ENCODE measurements at places on chromosomes 7 and 10. TPM values are rescaled to one million over a fixed set of nuclear protein-coding genes. Genes with fewer than 3 reads are reported as not detected.
A peak's percentile ranks its signal among the peaks of the same experiment; 100 is the strongest.

- H3K27me3 ChIP-seq = no peaks in the 10 kb centered on the region
- no peak for DNase-seq
- H3K27ac ChIP-seq = no peak overlapping the region
- H3K4me1 ChIP-seq = peaks cover 16% of the 10 kb centered on the region
- H3K4me3 ChIP-seq = no peak overlapping the region
Observed at GRCh38 chr7:149856583-149856982, 17.2 kb upstream of the ATP6V0E2 start.

DNA sequence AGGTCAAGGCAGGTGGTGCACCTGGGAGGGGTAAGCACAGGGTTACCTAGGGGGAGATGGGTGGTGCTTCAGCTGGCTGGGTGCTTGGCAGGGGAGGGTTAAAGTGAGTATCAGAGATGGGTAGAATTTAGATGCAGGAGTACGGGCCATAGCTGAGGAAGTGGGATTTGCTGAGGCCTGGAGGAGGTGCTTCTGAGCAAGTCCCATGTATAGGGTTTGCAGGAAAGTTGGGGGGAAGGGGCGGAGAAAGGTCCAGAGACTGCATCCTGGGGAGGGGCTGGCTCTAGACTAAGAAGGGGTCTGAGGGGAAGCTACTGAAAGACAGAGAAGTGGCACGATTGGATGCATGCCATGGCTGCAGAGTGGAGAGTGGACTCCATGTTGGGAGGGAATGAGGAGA, 281.6 kb upstream of the ZNF32 start:
- no peak overlapping the region for H3K4me3 ChIP-seq
- no peak for DNase-seq
- no peaks in the 10 kb centered on the region for H3K36me3 ChIP-seq

The MPLKIP gene
- polyA plus RNA-seq = 23.6 TPM

GRCh38 chr10:85612378-85612775, 754.2 kb downstream of the GRID1 start:
- H3K4me1 ChIP-seq = no peaks in the 10 kb centered on the region
- no peak overlapping the region for H3K4me3 ChIP-seq
- DNase-seq = no peak
- H3K36me3 ChIP-seq = no peaks in the 10 kb centered on the region
- H3K27me3 ChIP-seq = no peaks in the 10 kb centered on the region

The CHN2 gene
- polyA plus RNA-seq = 18.2 TPM

The HECW1 gene
- polyA plus RNA-seq = 0.99 TPM

GRCh38 chr7:128039544-128039953, 8.3 kb upstream of the LRRC4 start:
- H3K27me3 ChIP-seq = no peaks in the 10 kb centered on the region
- peaks cover 4% of the 10 kb centered on the region for H3K36me3 ChIP-seq
- H3K4me1 ChIP-seq = no peaks in the 10 kb centered on the region
- no peak overlapping the region for H3K27ac ChIP-seq

The CYP26A1 gene
- polyA plus RNA-seq = 0.99 TPM

The SH2D4B gene
- polyA plus RNA-seq = 0.18 TPM

The SPOCK2 gene
- polyA plus RNA-seq = 3.8 TPM

GRCh38 chr10:50152792-50153272, 85.1 kb downstream of the WASHC2A start:
- peak; percentile 5 for DNase-seq
- no peak overlapping the region for H3K4me3 ChIP-seq
- H3K27ac ChIP-seq = no peak overlapping the region
- peaks cover 6% of the 10 kb centered on the region for H3K27me3 ChIP-seq
- no peaks in the 10 kb centered on the region for H3K36me3 ChIP-seq

The CNTNAP2 gene
- 9.4 TPM for polyA plus RNA-seq

- H3K4me3 ChIP-seq = peak overlapping the region; percentile 94
- peaks cover 2% of the 10 kb centered on the region for H3K27me3 ChIP-seq
- H3K4me1 ChIP-seq = peaks cover 3% of the 10 kb centered on the region
- DNase-seq = peak; percentile 19
- no peak overlapping the region for H3K27ac ChIP-seq
- H3K36me3 ChIP-seq = no peaks in the 10 kb centered on the region
Observed at GRCh38 chr10:94546901-94547185, 1.3 kb downstream of the HELLS start.

DNA sequence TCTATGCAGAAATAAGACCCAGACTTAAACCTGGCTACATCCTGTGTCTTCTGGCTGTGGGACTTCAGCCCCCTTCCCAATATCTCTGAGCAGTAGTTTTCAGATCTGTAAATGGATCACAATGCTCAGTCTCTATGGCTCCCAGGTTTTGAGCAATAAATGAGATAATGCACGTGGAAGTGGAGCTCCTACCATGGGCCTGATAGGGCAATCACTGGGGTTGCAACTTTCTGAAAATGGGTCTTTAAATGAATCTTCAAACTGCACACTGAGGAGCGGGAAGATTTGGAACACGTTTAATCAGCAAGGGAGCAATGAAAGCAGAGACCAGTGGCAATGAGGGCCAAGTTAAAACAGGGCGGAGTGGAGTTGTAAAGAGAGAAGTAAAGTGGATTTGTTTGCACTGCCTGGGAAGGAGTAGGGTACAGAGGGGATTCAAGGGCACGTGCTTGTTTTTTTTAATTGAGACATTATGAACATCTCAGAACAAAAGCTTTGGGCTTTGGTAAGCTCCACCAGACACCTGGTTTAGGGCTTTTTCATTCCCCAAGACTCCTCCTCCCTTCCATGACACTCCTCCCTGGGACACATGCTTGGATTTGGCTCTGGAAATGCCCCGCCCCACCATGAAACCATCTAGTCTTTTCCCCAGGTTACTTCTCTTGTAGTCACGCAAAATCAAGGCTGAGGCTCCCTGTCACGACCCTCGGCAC, 42.7 kb downstream of the PAPSS2 start:
- DNase-seq = peak; percentile 46
- peaks cover 2% of the 10 kb centered on the region for H3K4me1 ChIP-seq
- H3K4me3 ChIP-seq = no peak overlapping the region

DNA sequence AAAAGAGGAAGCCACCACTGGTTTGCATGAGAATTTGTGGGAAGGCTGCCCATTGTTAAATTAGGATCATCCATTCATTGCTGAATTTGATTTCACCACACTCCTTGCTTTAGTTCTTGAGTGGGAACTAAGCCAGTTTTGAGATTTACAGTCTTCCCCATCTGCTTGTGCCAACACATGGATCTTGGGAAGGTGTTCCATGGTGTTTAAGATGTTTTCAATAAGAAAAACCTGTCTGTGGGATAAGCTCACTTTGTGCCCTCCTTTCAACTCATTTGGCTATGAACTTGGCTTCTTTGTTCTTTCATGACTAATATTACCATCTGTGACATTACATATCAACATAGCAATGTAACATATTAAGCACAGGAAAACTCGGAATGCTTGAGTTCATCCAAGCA, 73.2 kb downstream of the INHBA start:
- H3K27ac ChIP-seq = no peak overlapping the region
- no peaks in the 10 kb centered on the region for H3K36me3 ChIP-seq
- no peaks in the 10 kb centered on the region for H3K27me3 ChIP-seq

GRCh38 chr7:33854178-33854577, 51.2 kb upstream of the BMPER start:
- no peaks in the 10 kb centered on the region for H3K27me3 ChIP-seq
- no peaks in the 10 kb centered on the region for H3K36me3 ChIP-seq
- H3K4me1 ChIP-seq = no peaks in the 10 kb centered on the region
- DNase-seq = no peak
- no peak overlapping the region for H3K27ac ChIP-seq
- H3K4me3 ChIP-seq = no peak overlapping the region

GRCh38 chr10:52297747-52298146, 16.3 kb upstream of the DKK1 start:
- no peaks in the 10 kb centered on the region for H3K27me3 ChIP-seq
- H3K4me3 ChIP-seq = no peak overlapping the region
- no peak for DNase-seq

GRCh38 chr7:141366091-141366621, 185.1 kb upstream of the AGK start:
- no peak overlapping the region for H3K27ac ChIP-seq
- no peak overlapping the region for H3K4me3 ChIP-seq
- H3K27me3 ChIP-seq = no peaks in the 10 kb centered on the region
- H3K4me1 ChIP-seq = peaks cover 9% of the 10 kb centered on the region
- no peaks in the 10 kb centered on the region for H3K36me3 ChIP-seq

The ANKRD61 gene
- polyA plus RNA-seq = 0.71 TPM

The CCL24 gene
- 0.67 TPM for polyA plus RNA-seq

DNA sequence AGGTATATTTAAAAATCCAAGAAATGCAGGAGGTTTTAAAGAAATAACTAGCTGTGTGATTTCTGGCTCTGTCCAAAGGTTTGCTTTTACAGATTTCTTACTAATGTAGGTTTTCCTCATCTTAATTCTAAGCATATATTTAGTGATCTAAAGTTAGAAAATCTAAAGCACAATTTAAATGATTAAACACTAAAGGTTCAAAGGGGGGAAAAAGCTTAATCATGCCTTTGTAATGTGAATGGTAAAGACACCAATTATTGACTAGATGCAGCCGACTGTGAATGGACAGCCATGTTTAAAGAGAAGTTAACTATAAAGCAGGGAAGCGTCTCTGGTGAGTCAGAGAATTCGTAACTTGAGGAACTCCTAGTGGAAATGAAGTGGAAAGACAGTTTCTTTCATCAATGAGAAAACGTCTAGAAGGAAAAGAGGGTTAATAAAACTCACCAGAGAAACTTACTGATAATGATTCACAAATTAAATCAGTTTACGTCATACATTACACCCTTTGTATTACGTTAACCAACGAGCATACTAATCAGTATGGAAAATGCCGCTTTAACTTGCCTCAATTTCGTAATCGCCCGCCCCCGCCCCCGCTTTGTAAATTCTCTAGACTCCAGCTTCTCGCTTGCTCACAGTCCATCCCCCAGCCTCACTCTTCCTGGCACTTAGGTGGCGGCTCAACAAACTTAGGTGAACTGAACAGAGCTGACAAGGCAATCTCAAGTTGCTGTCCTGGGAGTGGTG, 1.1 kb upstream of the HBP1 start:
- peak; percentile 94 for DNase-seq
- peaks cover 5% of the 10 kb centered on the region for H3K4me1 ChIP-seq
- H3K4me3 ChIP-seq = peak overlapping the region; percentile 74
- peaks cover 2% of the 10 kb centered on the region for H3K36me3 ChIP-seq
- peak overlapping the region; percentile 99 for H3K27ac ChIP-seq
- H3K27me3 ChIP-seq = no peaks in the 10 kb centered on the region

The SFRP5 gene
- polyA plus RNA-seq = 1.5 TPM

GRCh38 chr7:96196676-96197075, 125.2 kb downstream of the SLC25A13 start:
- H3K27me3 ChIP-seq = no peaks in the 10 kb centered on the region
- no peak overlapping the region for H3K27ac ChIP-seq
- H3K4me1 ChIP-seq = no peaks in the 10 kb centered on the region
- DNase-seq = no peak

DNA sequence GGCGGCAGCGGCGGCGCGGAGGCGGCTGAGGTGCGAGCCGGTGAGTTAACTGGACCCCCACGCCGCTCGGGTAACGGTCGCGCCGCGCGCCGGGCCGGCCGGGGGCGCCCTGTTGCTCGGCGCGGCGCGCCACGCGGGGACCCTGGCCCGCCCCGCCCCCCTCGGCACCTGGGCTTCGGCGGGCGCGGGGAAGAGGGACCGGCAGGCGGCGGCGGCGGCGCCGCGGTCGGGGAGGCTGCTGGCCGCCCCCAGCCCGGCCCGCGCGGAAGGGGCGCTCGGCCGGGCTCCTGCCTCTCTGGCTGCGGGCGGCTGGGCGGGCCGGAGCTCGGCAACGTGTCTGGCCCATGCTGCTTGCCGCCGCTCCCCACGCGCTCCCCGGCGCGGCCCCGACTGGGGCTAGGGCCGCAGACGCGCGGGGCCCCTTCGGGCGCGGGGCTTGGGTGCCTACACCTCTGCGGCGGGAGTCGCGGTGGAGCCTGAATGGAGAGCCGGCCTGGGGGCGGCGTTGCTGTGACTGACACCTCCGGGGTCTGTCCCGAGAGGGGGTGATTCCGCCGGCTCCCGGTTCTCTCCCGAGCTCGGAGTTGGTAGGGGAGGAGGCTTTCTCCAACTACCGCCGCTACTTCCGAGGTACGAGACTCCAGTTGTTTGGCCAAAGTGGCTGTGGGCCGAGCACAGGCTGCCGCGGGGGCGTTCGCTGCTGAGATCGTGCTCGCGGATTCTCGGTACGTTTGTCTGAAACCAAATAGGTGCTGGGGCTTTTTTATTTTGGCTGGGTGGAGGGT, 494 bp downstream of the PALS2 start:
- DNase-seq = peak; percentile 62
- H3K4me1 ChIP-seq = peaks cover 7% of the 10 kb centered on the region
- peaks cover 8% of the 10 kb centered on the region for H3K27me3 ChIP-seq
- peak overlapping the region; percentile 23 for H3K27ac ChIP-seq
- H3K36me3 ChIP-seq = no peaks in the 10 kb centered on the region

- H3K4me3 ChIP-seq = no peak overlapping the region
- H3K27me3 ChIP-seq = no peaks in the 10 kb centered on the region
- no peak overlapping the region for H3K27ac ChIP-seq
Observed at GRCh38 chr7:29968683-29969395, 20.8 kb downstream of the SCRN1 start.

GRCh38 chr7:2164646-2165045, 68.1 kb downstream of the MAD1L1 start:
- no peak overlapping the region for H3K27ac ChIP-seq
- H3K36me3 ChIP-seq = peaks cover 12% of the 10 kb centered on the region
- H3K4me3 ChIP-seq = no peak overlapping the region
- peaks cover 6% of the 10 kb centered on the region for H3K27me3 ChIP-seq
- H3K4me1 ChIP-seq = peaks cover 13% of the 10 kb centered on the region

The ETV1 gene
- 15.0 TPM for polyA plus RNA-seq

The FAM241B gene
- polyA plus RNA-seq = 0.45 TPM

The PCLO gene
- polyA plus RNA-seq = 0.31 TPM

The SNCG gene
- polyA plus RNA-seq = 5.6 TPM

DNA sequence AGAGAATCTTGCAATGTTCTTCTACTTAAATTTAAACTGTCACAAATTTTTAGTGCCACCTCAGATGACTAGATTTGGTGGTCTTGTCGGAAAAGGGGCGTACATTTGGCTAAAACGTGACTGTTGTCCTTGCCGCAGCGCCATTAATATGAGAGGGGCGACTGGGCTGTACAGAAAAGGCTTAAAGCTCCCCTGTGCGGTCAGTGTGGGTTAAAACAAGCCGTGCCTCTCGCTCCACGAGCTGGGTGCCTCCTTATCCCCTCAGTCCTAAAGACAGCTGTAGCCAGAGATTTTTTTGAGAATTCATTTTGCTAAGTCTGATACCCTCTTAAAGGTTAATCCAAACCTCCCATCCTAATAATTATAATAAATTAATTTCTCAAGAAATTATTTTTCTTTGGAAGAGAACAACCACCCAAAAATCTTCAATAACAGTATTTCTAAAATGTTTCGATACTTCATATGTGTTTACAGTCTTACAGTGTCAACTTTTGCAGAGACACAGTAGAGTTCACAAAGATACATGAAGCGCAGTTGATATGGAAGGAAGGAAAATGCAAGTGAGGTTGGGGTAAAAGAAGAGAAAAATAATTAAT, 68.6 kb downstream of the C7orf25 start:
- no peaks in the 10 kb centered on the region for H3K36me3 ChIP-seq
- no peak overlapping the region for H3K27ac ChIP-seq
- H3K4me1 ChIP-seq = no peaks in the 10 kb centered on the region
- no peak overlapping the region for H3K4me3 ChIP-seq

GRCh38 chr7:86785641-86786040, 141.9 kb downstream of the GRM3 start:
- no peaks in the 10 kb centered on the region for H3K27me3 ChIP-seq
- H3K4me1 ChIP-seq = no peaks in the 10 kb centered on the region
- peak; percentile 14 for DNase-seq
- H3K36me3 ChIP-seq = no peaks in the 10 kb centered on the region

- no peaks in the 10 kb centered on the region for H3K36me3 ChIP-seq
- H3K4me1 ChIP-seq = no peaks in the 10 kb centered on the region
- no peak overlapping the region for H3K4me3 ChIP-seq
- no peak overlapping the region for H3K27ac ChIP-seq
- peaks cover 3% of the 10 kb centered on the region for H3K27me3 ChIP-seq
- no peak for DNase-seq
Observed at GRCh38 chr10:125344573-125345171, 184.3 kb upstream of the CTBP2 start.

All from muscle of leg (tissue), 16 donors.